Mammary microvascular endothelial cell (primary cell): ENCODE measurements at places on chromosomes 6 and 20. TPM values are rescaled to one million over a fixed set of nuclear protein-coding genes. Genes with fewer than 3 reads are reported as not detected.

The OOEP gene
- not detected in 2 replicates for total RNA-seq

The CTCFL gene
- total RNA-seq, result not detected in 2 replicates

The ELOVL4 gene
- 2.4 and 3.1 TPM in 2 replicates for total RNA-seq

The ASIP gene
- not detected in 2 replicates for total RNA-seq

The RAD21L1 gene
- total RNA-seq, result not detected in 2 replicates

The TAGAP gene
- 0.07 TPM in 1 of 2 replicates, not detected in the other for total RNA-seq

The EEF1A2 gene
- total RNA-seq, result 0.20 and 0.40 TPM in 2 replicates

The NFYA gene
- 8.5 and 9.8 TPM in 2 replicates for total RNA-seq

The SDC4 gene
- 46.2 and 47.0 TPM in 2 replicates for total RNA-seq

The PPP1R3G gene
- 0.33 and 0.49 TPM in 2 replicates for total RNA-seq

The PDE7B gene
- 31.6 and 36.8 TPM in 2 replicates for total RNA-seq

The ATP6V1G2 gene
- 0.07 and 0.39 TPM in 2 replicates for total RNA-seq

The PIM1 gene
- 6.1 and 8.4 TPM in 2 replicates for total RNA-seq

The CALHM5 gene
- 3.6 and 4.4 TPM in 2 replicates for total RNA-seq

The SNAI1 gene
- 11.3 and 12.2 TPM in 2 replicates for total RNA-seq

The PTPRT gene
- not detected in 2 replicates for total RNA-seq

The TGM3 gene
- not detected in 2 replicates for total RNA-seq

The ARMH2 gene
- not detected in 2 replicates for total RNA-seq

The TCF21 gene
- not detected in 2 replicates for total RNA-seq

The PPP1R14C gene
- not detected in 2 replicates for total RNA-seq

The ABHD16B gene
- not detected in 2 replicates for total RNA-seq

The ZNF165 gene
- total RNA-seq, result 0.20 and 0.49 TPM in 2 replicates

The LZTS3 gene
- total RNA-seq, result 4.7 and 4.8 TPM in 2 replicates

The NKAIN2 gene
- not detected in 2 replicates for total RNA-seq

The IL17F gene
- not detected in 2 replicates for total RNA-seq

The CSTF1 gene
- total RNA-seq, result 28.2 and 29.4 TPM in 2 replicates

The BMP2 gene
- total RNA-seq, result 36.0 and 37.5 TPM in 2 replicates
